Stomach (tissue), 19 donors: ENCODE measurements at places on chromosomes 5 and 9.
A peak's percentile ranks its signal among the peaks of the same experiment; 100 is the strongest.

- peak; percentile 65 for DNase-seq
These were observed 18.1 kb downstream of the MYMK start for GRCh38 chr9:133506653-133507038.

DNA sequence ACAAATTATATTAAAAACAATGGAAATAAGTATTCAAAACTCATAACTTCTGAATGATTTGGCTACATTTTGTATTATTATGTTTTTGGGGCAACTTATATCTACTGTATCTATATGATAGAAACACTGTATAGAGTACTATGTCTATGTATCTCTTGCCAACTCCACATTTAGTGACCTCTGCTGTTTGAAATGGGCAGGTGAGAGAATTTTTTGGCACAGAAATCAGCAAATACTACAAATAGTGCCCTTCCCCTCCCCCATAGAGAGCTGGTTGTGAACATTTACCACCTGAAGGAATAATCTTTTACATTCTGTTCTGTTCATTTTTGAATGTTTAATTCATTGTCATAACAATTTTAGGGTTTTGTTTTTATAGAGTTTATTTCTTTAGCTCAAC lies 545.3 kb downstream of the PDE4D start:
- no peak for DNase-seq

DNA sequence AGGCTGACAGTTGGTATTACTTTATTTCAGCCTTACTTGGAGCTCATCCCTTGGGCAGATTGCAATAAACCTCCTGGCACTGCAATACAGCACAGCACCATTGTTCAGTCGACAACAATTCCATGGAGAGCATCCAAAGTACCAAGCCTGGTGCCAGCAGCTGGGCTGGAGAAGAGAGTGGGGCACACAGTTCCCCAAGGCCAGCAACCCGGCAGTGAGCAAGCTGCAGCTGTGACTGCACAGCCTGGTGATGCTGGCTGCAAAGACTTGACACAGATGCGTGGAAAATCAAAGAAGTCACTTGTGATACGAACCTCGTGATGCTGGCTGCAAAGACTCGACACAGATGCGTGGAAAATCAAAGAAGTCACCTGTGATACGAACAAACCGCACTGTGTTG lies 125.4 kb downstream of the ATPSCKMT start:
- DNase-seq, result peak; percentile 11

GRCh38 chr5:57442080-57442839 lies 40.4 kb downstream of the ACTBL2 start:
- DNase-seq, result no peak

- no peak for DNase-seq
These were observed 24.8 kb downstream of the FYB1 start for GRCh38 chr5:39194466-39195136.
